ENCODE measurements at places on chromosomes 6 and 20. TPM values are rescaled to one million over a fixed set of nuclear protein-coding genes. Genes with fewer than 3 reads are reported as not detected.

GRCh38 chr6:158290040-158290439, 22.2 kb upstream of the TULP4 start:
- no peaks in the 10 kb centered on the region for H3K4me1 ChIP-seq
- DNase-seq: no peak
- H3K4me3 ChIP-seq: no peak overlapping the region
- no peak overlapping the region for H3K27ac ChIP-seq
- no peaks in the 10 kb centered on the region for H3K36me3 ChIP-seq

- H3K4me1 ChIP-seq: no peaks in the 10 kb centered on the region
- H3K27me3 ChIP-seq: no peaks in the 10 kb centered on the region
- H3K27ac ChIP-seq: no peak overlapping the region
- no peak for DNase-seq
Observed at GRCh38 chr20:48638546-48638945, 189.3 kb downstream of the PREX1 start.

GRCh38 chr6:121770943-121771342, 335.5 kb downstream of the GJA1 start:
- no peaks in the 10 kb centered on the region for H3K36me3 ChIP-seq
- H3K27me3 ChIP-seq: no peaks in the 10 kb centered on the region
- no peaks in the 10 kb centered on the region for H3K4me1 ChIP-seq
- H3K27ac ChIP-seq: no peak overlapping the region

DNA sequence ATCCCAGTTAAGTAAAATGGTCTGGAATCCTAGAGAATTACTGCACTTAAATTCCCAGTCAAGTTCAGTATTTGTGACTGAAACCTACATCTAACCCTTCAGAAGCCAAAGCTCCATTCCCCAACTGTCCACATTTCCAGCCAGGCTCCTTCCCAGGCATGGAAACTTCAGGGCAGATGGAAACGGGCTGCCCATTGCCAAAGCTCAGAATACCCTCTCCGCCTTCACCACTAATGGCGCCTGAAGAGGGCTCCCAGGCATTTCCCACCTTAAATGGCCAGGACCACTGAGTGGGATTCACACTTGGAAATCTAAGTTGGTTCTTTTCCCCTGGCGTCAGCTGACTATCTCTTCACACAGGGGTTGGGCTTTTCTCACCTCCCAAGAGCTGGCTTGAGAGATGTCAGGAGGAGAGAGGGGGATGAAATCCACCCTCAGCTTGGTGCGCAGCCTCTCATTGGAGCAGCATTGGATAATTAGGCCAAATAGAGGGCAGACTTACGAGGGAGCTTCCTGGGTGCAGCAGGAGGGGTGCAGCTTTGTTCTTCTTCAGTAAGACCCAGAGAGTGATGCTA, 82.9 kb downstream of the ANKRD60 start:
- no peaks in the 10 kb centered on the region for H3K36me3 ChIP-seq
- H3K4me3 ChIP-seq: no peak overlapping the region
- H3K27me3 ChIP-seq: no peaks in the 10 kb centered on the region
- H3K4me1 ChIP-seq: no peaks in the 10 kb centered on the region
- DNase-seq: no peak

DNA sequence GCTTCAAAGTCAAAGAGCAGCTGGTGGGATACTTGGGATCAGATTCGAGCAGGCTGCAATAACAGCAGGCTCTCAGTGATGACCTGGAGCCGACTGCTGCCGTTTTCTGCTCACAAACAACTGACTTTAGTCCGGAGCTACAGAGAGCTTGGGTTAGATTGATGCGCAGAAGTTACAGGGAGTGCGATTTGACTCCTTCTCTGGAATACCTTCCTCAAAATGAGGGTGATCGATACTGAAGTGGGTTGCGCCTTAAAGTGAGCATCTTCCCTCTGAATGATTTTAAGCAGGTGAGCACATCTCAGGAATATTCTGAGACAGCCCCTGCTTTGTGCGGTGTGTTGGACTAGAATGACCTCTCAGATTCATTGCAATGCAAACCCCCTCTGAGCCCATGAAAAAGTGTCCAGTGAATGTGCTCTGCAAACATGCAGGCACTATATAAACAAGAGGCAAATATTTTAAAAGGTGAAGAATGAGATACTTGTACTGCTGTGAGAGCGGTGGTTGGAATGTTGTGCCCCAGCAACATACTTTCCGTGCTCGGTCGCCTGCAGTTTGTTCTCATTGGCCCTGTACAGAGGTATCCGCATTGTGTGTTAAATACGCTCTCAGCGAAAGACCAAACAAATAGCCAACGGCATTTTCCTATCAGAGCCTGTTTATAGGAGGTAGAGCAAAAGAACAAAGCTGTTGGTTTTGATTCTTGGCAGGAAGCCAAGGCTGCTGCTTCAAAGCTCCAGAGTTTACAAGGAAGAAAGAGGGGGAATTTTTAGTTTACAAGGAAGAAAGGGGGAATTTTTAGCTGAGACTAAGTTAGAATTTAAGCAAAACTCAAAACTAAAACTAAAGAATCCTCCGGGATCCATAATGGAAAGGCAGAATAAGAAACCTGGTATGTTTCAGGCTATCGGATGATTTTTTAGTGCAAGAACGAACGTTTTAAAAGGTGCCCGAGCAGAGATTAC, 67.7 kb downstream of the PHACTR2 start:
- H3K4me3 ChIP-seq: peak overlapping the region; percentile 25
- peak; percentile 69 for DNase-seq
- peaks cover 56% of the 10 kb centered on the region for H3K4me1 ChIP-seq
- H3K36me3 ChIP-seq: no peaks in the 10 kb centered on the region
- H3K27ac ChIP-seq: peak overlapping the region; percentile 80
- H3K27me3 ChIP-seq: no peaks in the 10 kb centered on the region

- DNase-seq: peak; percentile 82
- peaks cover 6% of the 10 kb centered on the region for H3K4me1 ChIP-seq
- H3K4me3 ChIP-seq: peak overlapping the region; percentile 16
- peak overlapping the region; percentile 94 for H3K27ac ChIP-seq
- no peaks in the 10 kb centered on the region for H3K36me3 ChIP-seq
- H3K27me3 ChIP-seq: no peaks in the 10 kb centered on the region
Observed at GRCh38 chr6:15244620-15245360, 1.1 kb upstream of the JARID2 start.

DNA sequence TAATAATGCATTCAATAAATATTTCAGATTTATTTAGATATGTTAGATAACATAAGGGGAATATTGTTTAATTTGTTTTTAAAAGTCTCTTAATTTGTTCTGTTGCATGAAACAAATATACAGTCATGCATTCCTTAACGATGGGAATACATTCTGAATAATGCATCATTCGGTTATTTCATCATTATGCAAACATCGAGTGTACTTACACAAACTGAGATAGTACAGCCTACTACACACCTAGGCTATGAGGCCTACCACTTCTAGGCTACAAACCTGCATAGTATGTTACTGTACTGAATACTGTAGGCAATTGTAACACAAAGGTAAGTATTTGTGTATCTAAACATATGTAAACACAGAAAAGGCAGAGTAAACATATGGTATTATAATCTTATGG, 118.7 kb downstream of the EPHA7 start:
- H3K36me3 ChIP-seq: no peaks in the 10 kb centered on the region
- no peak overlapping the region for H3K27ac ChIP-seq
- no peak overlapping the region for H3K4me3 ChIP-seq
- H3K4me1 ChIP-seq: no peaks in the 10 kb centered on the region

DNA sequence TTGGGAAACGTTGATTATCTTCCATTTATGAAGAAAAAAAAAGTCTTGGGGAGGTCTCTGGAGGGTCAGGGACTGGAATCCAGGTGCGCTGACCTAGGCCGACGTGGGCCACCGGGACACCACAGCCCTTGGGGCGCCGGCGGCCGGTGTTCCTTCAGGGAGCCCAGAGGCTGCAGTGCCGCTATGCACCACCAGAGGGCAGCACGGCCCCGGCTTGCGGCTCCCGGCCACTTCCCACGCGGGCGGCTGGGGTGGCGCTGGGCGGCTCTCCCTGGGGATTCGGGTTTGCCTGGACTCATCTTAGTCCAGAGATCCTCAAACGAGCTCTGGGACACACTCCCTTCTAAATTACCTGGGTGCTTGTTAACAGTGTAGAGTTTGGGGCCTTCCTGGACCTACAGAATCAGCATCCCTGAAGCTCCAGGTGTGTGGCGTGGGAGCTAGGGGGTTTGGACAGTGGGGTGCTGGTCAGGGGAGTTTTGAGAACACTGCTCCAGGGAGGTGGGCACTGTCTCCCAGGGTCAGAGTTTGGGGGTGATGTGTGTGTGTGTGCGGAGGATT, 23.0 kb upstream of the GTSF1L start:
- H3K4me3 ChIP-seq: no peak overlapping the region
- H3K27me3 ChIP-seq: no peaks in the 10 kb centered on the region
- H3K36me3 ChIP-seq: no peaks in the 10 kb centered on the region
- H3K27ac ChIP-seq: no peak overlapping the region

- DNase-seq: no peak
- H3K36me3 ChIP-seq: no peaks in the 10 kb centered on the region
- no peaks in the 10 kb centered on the region for H3K4me1 ChIP-seq
- no peak overlapping the region for H3K4me3 ChIP-seq
- no peaks in the 10 kb centered on the region for H3K27me3 ChIP-seq
- H3K27ac ChIP-seq: no peak overlapping the region
Observed at GRCh38 chr20:62846166-62846890, 15.3 kb downstream of the TCFL5 start.

- H3K36me3 ChIP-seq: no peaks in the 10 kb centered on the region
- peaks cover 3% of the 10 kb centered on the region for H3K4me1 ChIP-seq
- no peak for DNase-seq
- no peak overlapping the region for H3K4me3 ChIP-seq
- no peak overlapping the region for H3K27ac ChIP-seq
Observed at GRCh38 chr6:16665182-16665581, 96.1 kb downstream of the ATXN1 start.

GRCh38 chr6:108193131-108193530, 27.3 kb downstream of the NR2E1 start:
- no peaks in the 10 kb centered on the region for H3K27me3 ChIP-seq
- H3K4me1 ChIP-seq: no peaks in the 10 kb centered on the region
- no peak for DNase-seq
- H3K27ac ChIP-seq: no peak overlapping the region
- no peaks in the 10 kb centered on the region for H3K36me3 ChIP-seq

- peaks cover 8% of the 10 kb centered on the region for H3K4me1 ChIP-seq
- H3K36me3 ChIP-seq: no peaks in the 10 kb centered on the region
- H3K27ac ChIP-seq: no peak overlapping the region
- no peak overlapping the region for H3K4me3 ChIP-seq
- no peaks in the 10 kb centered on the region for H3K27me3 ChIP-seq
- DNase-seq: no peak
Observed at GRCh38 chr6:31115941-31116560, 1.5 kb downstream of the PSORS1C1 start.

- no peak overlapping the region for H3K4me3 ChIP-seq
- no peaks in the 10 kb centered on the region for H3K36me3 ChIP-seq
- no peaks in the 10 kb centered on the region for H3K27me3 ChIP-seq
- H3K4me1 ChIP-seq: no peaks in the 10 kb centered on the region
Observed at GRCh38 chr20:35238170-35238569, 11.7 kb downstream of the MMP24 start.

DNA sequence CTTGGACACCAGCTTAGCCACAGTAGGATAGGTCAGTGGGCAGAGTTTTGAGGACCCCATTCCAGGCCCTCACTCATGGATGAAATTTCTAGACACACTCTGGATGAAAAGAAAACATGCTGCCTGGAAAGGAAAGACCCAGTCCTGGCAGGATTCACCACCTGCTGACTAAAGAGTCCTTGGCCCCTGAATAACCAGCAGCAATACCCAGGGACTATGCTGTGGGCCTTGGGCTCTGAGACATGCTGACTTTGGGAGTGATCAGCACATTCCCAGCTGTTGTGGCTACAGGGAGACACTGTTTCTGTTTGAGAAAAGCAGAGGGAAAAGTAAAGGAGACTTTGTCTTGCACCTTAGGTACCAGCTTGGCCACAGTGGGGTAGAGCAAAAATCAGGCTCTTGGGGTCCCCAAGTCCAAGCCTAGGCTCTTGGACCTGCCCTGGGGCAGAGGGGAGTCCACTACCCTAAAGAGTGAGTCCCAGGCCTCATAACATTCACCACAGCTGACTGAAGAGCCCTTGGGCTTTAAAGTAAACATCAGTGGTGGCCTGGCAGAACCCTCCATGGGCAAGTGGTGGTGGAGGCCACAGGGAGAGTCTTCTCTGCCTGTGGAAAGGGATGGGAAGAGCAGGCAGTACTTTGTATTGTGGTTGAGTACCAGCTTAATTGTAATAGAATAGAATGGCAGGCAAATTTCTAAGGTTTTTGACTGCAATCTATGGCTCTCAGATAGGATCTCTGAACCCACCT, 516.8 kb downstream of the BCKDHB start:
- no peak overlapping the region for H3K27ac ChIP-seq
- no peaks in the 10 kb centered on the region for H3K27me3 ChIP-seq
- no peak for DNase-seq
- no peak overlapping the region for H3K4me3 ChIP-seq

DNA sequence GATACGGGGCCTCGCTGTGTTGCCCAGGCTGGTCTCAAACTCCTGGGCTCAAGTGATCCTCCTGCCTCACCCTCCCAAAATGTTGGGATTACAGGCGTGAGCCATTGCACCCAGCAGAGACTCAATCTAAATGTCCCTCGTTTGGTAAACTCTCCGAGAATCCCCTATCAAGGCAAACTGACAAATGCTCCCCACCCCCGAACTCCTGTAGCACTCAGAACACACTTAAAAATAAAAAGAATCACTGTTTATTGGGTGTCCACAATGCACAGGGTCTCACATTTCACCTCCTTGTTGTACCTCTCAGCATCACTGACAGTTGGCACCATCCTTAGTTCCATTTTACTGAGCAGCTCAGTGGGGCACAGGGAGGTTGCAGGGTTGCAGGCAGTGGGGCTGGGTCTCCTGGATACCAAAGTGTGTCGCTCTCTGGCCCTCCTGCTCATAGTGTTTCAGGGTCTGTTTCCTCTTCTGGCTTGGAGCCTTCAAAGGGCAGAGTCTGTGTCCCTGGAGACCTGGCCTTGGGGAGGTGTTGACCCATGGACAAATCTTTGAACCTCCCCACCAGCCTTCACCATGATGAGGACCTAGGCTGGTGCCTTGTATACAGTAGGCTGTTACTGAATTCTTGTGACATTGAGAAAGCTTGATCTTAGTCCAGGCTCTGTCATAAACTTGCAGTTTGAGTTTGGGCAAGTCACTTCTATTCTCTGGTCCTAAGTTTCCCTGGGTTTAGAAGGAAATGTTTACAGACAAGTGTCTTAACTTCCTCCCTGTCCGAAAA, 8.5 kb upstream of the SRC start:
- H3K4me3 ChIP-seq: no peak overlapping the region
- peaks cover 8% of the 10 kb centered on the region for H3K4me1 ChIP-seq

DNA sequence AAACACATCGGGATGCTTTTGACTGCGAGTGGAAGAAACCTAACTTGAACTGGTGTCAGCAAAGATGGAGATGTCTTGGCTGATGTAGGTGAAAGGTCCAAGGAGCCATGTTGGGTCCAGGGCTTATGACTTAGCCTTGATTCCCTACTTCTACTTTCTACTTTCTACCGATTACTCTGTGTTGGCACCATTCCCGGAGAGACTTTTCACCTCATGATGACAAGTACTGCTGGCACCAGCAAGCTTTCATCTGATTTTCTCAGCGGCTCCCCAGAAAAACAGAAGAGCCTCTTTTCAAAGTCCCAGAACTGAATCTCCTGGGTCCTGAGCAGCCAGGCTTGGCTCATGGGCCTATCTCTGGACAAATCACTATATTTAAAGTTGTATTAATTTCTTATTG, 4.9 kb upstream of the EDN3 start:
- H3K27ac ChIP-seq: no peak overlapping the region
- H3K27me3 ChIP-seq: peaks cover 11% of the 10 kb centered on the region
- no peak for DNase-seq
- no peaks in the 10 kb centered on the region for H3K4me1 ChIP-seq
- H3K36me3 ChIP-seq: no peaks in the 10 kb centered on the region
- H3K4me3 ChIP-seq: no peak overlapping the region

The SCRT2 gene
- total RNA-seq: not detected

The TAGAP gene
- 8.0 TPM for total RNA-seq

The KIF25 gene
- total RNA-seq: not detected

The TTBK1 gene
- total RNA-seq: 0.07 TPM

The HSPA12B gene
- 21.2 TPM for total RNA-seq

The RSPH9 gene
- 4.1 TPM for total RNA-seq

The LTB gene
- 8.2 TPM for total RNA-seq

The PLAGL2 gene
- 13.6 TPM for total RNA-seq

The TP53TG5 gene
- not detected for total RNA-seq
